ENCODE measurements at places on chromosomes 13 and 19.
A peak's percentile ranks its signal among the peaks of the same experiment; 100 is the strongest.

- no peak for DNase-seq
Observed at GRCh38 chr19:23769691-23770468, 11.2 kb upstream of the ZNF681 start.

- DNase-seq: no peak
Observed at GRCh38 chr13:98599502-98600328, 22.8 kb upstream of the STK24 start.

DNA sequence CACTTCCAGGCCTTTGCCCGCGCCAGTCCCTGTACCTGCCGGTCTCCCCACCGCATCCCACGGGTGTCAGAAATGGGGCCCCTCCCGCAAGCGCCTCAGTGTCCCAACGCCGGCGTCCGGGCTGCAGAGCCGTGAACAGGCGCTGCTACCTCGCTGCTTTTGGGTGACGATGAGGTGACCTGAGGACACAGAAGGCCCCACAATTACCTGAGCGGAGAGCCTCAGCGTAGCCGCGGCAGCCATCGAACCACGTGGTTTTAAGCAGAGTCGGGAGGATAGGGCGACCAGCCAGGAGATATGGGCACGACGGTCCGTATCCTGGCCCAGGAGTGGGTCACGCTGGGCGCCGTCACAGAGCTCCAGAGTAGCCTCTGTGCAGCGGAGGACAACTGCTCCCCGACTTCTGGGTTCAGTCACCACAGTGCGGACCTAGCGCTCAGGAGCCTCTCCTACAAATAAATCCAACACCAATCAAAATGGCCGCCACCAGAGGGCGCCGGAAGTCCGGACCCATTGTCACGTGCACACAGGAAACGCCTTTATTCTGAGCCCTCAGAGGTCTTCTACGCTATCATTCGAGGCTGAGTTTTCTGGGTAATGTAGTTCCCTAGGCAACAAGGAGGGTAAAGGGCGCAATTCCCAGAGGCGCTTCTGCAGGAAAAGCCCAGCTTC is at the start of gene ZNF814:
Gene ZNF814 (minus strand): TSS at position 478 of the 672 bp plus-strand sequence. CDS start 235 bp downstream, at position 243.
- peak; percentile 87 for DNase-seq

DNA sequence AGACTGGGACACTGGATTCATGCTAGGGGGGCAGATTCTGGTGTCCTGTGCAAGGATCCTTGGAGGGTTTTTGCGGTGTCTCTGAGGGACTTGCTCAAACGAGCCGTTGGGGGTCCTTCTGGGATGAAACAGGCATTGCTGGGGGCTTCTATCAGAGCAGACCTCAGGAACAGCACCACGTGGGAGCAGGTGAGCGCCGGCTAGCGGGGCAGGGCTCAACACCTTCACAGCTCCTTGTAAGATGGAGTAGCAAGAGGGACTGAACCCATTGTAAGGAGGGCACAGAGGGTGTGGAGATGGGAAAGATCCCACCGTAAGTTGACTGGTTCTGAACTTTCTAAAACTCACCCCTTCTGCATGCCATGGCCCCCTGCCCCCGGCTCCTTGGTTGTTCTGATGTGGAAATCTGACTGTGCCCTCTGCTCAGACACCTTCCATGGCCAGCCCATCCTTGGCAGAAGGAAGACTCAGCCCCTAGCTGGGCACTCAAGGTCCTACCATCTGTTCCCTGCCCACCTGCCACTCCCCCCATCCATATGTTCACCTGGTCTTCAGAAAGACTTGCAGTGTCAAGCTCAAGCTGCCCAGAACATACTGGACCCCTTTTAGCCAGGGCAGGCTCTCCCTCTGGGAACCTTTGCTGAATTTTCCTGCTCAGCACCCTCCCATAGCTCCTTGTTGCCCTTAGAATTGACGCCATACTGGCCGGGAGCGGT is 1.2 kb downstream of the SLC27A1 start:
- DNase-seq: no peak

DNA sequence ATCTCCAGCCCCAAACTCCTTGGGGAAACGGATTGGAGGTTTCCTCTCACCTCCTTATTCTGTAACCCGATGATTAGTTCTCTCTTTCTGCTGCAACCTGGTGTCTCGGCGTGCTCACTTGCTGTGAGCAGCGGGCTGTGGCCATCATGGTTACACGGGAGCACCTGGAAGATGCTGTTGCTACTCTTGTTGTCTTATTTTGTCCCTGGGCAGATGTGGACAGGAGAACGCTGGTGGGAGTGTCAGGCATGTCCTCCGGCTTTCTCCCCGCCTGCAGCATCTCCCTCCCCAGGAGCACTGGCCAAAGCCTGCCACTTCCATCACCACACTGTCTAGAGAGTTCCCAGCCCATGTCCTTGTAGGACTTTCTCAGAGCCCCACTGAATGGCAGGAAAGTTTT is 211.8 kb upstream of the ZNF536 start:
- DNase-seq: no peak

DNA sequence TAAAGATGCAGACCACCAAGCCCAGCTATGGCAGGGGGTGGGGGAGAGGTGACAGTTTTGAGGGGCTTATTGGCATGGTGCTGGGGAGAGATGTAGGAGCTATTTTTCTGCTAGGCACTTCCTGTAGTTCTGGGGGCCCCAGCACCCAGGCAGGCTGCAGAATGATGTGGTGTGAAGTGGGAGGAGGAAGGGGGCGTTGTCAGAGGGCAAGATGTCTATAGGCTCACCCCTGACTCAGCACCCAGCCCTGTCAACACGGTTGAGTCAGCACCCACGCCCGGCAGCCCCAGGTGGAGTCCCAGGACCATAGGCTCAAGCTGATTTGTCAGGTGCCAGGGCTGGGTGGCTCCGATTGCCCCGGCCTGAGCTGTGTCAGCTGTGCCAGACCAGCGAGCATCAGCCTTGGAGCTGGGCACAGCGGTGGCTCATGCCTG is 5.8 kb downstream of the KLF2 start:
- DNase-seq: peak; percentile 75

DNA sequence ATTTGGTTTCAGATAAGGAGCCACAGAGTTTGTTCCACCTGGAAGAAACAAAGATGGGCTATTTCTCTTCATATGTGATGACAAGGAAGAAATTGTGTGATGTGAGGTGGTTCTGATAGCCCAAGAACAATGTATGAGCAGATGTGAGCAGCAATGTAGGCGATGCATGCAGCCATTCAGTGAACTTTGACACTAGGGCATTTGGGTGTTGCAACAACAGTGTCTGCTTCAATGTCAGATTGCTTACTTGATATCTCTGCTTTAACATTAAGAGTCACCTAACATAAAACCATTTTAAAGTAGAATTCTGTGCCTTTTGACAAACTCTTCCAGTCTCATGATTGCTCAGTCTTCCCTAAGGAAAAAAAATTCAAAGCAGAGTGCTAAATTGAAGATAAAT is 865.4 kb downstream of the SLITRK6 start:
- no peak for DNase-seq

DNA sequence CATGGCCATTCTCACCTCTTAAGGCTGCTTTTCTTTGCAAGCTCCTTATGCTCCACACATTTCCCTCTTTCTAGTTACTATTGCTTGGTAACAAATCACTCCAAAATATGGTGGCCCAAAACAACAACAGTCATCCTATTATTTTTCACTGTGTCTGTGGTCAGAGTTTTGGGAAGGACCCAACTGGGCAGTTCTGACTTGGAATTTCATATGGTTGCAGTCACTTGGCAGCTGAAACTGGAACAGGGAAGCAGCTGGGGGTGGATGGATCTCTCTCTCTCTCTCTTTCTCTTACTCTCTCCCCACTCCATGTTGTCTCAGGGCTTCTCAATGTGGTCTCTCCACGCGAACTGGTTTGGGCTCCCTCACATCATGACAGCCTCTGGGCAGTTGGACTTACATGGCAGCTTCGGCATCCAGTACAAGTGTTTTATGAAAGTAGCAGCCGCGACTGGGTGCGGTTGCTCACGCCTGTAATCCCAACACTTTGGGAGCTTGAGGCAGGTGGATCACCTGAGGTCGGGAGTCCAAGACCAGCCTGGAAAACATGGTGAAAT is 39.6 kb downstream of the NUMBL start:
- DNase-seq: no peak

- DNase-seq: no peak
Observed at GRCh38 chr13:30196025-30196424, 111.3 kb downstream of the KATNAL1 start.

DNA sequence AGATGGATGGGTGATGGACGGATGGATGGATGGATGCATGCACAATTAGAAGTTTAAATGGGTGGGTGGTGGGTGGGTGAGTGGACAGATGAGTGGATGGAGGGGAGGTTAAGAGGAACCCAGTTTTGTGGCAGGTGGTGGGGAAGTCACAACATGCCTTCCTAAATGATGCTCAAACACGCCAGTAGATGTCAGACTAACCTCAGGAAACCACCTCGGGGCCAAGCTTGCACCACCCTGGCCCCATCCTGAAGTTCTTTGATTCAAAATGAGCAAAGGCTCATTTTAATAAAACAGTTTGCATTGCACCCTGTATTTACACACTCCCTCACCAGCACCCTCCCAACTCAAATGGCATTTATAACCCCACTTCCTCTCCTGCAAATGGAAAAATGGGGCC is 91.4 kb upstream of the CACNA1A start:
- DNase-seq: no peak

- no peak for DNase-seq
Observed at GRCh38 chr19:16446724-16447368, 24.9 kb downstream of the EPS15L1 start.

- no peak for DNase-seq
Observed at GRCh38 chr13:98482476-98483444, 94.1 kb downstream of the STK24 start.

DNA sequence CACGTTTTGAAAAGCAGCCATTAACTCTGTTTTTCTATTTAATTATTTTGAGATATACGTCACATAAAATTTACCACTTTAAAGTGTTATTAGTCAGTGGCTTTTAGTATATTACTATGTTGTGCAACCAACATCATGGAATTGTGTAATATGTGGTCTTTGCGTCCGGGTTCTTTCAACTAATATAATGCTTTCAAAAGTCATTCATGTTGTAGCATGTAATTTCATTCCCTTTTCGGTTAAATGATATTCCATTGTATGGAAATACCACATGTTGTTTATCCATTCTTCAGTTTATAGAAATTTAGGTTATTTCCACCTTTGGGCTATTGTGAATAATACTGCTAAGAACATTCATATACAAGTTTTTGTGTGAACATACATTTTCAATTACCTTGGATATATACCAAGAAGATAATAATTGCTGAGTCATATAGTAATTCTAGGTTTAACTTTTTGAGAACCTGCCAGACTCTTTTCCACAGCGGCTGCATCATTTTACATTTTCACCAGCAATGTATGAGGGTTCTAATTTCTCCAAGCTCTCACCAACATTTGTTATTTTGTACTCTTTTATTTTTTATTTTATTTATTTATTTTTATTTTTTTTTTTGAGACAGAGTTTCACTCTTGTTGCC is 28.1 kb upstream of the CLDN10 start:
- no peak for DNase-seq

DNA sequence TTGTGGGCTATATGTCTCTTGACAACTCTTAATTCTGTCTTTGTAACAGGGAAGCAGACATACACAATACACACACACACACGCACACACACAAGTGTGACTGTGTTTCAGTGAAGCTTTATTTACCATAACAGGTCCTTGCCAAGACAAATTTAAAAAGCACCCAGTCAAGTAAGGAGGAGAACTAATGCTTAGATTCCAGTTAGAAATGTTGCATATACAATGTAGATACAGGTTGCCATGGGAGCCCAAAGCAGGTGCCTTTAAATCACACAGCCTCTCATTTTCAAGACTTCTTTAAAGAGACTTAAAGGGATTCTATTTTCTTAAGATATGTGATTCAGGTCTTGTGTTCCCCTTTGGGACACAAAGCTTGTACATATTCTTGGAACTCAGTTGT is 1551.9 kb downstream of the EFNB2 start:
- no peak for DNase-seq

DNA sequence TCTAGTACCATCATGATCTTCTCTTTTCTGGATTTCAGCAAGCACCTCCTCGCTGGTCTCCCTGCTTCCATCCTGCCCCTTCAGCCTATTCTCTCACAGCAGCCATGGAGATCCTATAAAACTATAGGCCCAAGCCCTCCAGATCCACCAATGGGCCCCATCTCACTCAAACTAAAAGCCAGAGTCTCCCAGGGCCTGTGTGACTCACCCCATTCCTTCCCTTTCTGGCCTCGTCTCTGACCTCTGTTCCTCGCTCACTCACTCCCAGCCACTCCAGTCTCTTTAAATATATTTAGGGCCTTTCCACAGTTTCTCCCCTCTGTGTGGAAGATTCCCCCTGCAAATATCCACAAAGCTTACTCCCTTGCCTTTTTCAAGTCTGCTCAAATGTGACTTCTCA is 89.7 kb downstream of the HSPH1 start:
- no peak for DNase-seq

GRCh38 chr13:80217614-80218456 is 123.1 kb downstream of the SPRY2 start:
- no peak for DNase-seq

DNA sequence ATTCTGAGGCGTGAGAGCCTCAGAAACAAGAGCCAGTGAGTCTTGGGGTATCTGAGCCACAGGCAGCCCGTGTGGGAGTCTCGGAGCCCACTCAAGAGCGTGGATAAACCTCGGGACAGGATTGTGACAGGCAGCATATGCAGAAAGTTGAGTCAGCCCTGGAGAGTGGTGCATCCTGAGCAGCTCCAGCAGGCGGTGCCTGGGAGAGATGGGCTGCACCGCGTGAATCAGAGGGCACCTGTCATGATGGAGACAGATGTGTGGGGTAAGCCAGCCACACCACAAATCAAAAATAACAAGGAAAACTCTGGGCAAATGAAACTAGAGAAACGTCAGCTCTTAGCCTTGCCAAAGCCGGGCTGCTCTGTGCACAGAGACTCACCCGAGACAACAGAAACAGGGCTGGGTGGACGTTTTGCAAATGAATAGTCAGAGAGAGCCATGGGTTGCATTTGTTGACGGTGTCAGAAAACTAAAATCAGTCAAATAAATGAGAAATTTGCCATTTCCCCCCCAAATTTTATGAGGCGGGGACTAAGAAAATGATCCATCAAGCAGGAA is 30.0 kb upstream of the POP4 start:
- DNase-seq: no peak

DNA sequence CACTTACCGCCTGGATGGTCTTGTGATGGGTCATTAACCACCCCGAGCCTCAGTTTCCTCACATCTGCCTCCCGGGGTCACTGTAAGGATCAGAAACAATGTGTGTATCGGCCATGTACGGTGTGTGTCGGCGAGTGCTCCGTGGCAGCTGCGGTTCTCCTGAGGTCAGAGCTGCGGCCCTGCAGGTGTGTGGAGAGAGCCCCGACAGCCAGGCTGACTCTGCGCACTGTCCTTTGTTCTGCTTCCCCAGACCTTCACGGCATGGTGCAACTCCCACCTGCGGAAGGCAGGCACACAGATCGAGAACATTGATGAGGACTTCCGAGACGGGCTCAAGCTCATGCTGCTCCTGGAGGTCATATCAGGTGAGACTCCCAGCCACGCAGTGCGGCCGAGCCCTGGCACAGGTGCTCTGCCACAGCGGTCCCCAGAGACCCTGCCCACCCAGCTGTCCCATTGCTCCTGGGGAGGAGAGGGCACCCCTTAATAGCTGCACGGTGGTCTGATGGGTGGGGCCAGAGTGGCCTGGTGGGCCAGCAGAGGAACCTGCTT is 43.8 kb downstream of the CAPN12 start:
- no peak for DNase-seq

Measured in activated naive CD8-positive, alpha-beta T cell treated with anti-CD3 and anti-CD28 coated beads, Interleukin-2, amount 10 ng/mL, durations not matched to agents 7 days and 5 days (primary cell).